Amygdala (tissue), 56 donors: ENCODE measurements at places on chromosomes 1 and 21.

DNA sequence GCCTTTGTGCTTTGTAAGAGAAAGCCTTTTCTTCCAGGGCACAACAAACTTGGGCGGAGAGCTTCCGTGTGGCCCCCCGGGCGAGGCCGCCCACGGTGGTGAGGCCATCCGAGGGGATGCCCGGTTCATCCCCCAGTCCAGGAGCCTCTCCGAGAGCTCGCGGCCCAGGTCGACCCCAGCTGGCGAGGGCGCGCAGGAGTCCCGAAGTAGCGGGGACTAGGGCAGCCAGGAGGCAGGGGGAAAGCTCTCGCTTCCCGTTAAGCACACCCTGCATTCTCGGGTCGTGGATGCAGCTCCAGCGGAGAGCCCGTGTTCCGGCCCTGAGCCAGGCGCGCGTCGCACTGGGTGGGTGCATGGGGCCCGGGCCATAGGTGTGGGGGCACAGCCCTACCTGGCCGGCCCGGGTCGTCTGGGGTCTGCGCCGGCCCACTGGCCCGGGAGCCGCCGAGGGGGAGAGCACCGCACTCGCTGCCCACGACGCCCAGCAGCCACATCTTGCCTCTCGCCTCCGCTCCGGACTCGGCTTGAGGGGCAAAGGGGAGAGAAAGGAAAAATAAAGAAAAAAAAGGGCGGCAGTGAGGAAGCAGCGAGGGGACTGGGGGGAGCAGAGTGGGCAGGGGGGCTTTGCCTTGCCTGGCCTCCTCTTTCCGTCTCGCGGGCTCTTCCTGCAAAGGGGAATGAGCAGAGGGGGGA is 1.8 kb downstream of the RNF220 start:
- DNase-seq: no peak

- no peak for DNase-seq
Observed at GRCh38 chr1:228029281-228029680, 22.5 kb downstream of the WNT3A start.

GRCh38 chr1:203095061-203095690 is 9.4 kb upstream of the MYOG start:
- no peak for DNase-seq

GRCh38 chr1:147078606-147079399 is 93.5 kb downstream of the PRKAB2 start:
- no peak for DNase-seq

DNA sequence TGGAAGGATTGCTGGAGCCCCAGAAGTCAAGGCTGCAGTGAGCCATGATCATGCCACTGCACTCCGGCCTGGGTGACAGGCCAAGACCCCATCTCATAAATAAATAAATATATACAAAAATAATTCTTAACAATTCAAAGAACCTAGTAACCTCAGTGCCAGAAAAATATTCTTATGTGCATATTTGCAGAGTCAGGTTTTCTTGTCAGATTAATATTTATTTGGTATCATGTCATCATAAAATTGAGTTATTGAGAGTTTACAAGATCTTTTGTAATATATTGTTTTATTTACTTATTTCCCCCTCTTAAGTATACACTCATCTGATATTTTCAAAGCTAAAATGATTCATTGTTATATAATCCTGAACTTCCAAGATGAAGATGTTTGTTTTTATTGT is 24.5 kb upstream of the AGL start:
- no peak for DNase-seq

GRCh38 chr21:45440736-45441350 is 35.9 kb downstream of the COL18A1 start:
- DNase-seq: no peak

- DNase-seq: peak; percentile 80
Observed at GRCh38 chr1:234610061-234610665, at the start of gene IRF2BP2. Gene IRF2BP2 (minus strand): TSS chr1:234610178. CDS start chr1:234609494, 684 bp downstream.
